Activated naive CD8-positive, alpha-beta T cell treated with anti-CD3 and anti-CD28 coated beads, Interleukin-2, amount 50 U/mL, for 24 hours (primary cell): ENCODE measurements at places on chromosomes 2 and 18.

- no peak for DNase-seq
These were observed 31.3 kb upstream of the LINC00305 start for GRCh38 chr18:64180171-64180570.

GRCh38 chr2:95001701-95002100 lies 23.8 kb upstream of the MAL start:
- DNase-seq, result no peak

GRCh38 chr2:53600815-53601214 lies 166.8 kb upstream of the CHAC2 start:
- no peak for DNase-seq

GRCh38 chr2:196737046-196737445 lies 62.4 kb downstream of the GTF3C3 start:
- no peak for DNase-seq
